ELF-1 (cell line): ENCODE measurements at places on chromosomes 16 and 17.
A peak's percentile ranks its signal among the peaks of the same experiment; 100 is the strongest.

DNA sequence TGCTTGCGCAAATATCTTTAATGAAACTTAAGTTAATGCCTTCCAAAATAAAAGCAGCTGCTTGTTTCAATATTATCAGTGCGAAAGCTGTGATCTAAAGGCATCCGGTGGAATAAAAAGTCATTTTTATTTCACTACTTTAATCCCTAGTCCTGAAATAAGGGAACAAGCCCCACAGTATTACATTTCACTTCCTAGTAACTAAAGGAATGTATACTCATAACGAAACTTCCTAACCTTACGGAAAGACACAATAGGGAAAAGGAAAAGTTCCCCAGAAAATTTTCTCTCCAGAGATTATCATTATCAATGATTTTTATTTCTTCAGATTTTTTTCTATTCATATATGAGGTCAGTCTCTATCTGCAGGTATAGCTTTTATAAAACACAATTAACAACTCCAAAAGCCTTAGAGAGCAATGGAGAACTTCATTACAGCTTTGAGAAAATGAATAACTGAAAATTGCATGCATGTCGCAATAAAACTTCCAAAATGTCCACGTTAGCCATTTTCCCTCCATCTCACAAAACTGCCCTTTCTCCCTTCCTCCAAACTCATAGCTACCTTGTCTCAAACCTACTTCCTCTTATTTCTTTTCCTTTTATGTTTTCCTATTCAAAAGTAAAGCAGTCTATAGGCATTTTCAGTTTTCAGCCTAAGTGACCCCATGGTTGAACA, 154.3 kb upstream of the MED13 start:
- no peak for DNase-seq

DNA sequence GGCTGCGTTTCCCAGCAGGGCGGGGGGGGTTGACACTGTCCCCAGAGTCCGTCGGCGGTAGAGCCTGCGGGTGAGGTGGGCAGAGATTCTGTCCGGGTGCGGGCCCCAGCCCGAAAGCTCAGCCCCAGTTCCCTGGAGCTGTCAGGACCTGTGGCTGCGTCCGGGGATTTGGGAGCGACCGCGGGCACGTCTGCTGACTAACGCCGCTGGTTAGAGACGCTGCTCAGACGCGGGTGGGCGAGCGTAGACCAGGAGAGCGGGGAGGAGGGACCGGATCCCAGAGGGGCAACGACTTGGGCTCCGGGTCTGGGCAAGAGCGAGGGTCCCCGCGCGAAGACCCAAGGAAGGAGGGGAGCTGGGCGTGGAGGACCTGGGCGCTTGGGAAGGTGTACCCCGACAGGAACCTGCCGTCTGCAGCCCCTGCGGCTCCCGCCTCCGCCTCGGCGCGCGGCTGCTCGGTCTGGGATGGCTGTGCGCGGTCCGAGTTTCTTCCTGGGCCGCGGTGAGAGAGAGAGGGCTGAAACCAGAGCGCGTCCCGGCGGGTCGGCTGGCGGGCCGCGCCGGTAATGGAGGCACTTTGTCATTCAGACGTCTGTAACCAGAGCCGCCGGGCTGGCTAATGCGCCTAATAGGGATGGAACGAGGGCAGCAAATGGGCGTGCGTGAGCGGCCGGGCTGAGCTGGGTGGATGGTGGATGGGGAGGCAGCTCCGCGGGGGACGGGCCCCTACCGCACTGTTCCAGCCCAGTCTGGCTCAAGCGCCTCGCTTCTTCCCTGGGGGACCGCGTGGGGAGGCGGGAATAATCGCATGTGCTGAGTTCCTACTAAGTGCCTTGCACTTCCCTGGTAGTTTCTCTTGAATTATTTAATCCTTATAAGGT, 2.3 kb downstream of the NGFR start:
- DNase-seq = peak; percentile 86

DNA sequence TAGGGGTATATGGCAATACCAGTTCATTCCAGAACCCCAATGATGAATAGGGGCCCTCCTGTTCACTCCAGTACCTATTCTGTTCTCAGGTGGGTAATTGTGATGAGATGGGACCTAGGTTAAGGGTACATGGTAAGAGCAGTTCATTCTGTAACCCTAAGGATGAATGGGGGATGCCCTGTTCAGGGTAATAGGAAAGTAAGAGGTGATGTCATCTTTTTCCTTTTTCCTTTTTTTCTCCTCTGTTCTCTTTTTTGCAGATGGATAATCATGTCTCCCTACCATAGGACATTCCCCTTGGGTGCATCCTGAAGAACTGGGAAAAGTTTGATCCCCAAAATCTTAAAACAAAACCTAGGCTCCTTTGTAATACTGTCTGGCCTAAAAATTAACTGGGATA, 25.0 kb upstream of the SLC6A2 start:
- DNase-seq = no peak

DNA sequence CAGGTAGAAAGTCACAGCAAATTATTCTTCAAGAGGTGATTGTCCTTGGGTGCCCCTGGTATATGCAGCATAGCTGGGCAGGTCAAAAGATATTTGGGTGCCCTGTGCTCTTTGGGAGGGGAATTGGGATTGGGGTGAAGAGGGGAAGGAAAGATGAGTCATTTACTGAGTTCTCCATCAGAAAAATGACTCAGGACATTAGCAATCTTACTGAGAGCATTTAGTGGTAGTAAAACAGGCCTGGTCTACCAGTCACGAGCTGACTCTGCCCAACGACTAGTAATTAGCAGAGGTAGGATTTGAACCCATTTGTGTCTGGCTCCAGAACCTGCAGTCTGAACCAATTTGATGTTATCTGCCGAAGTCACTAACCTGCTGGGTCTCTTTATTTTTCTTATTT, 6.0 kb upstream of the GRIN2A start:
- DNase-seq = no peak

DNA sequence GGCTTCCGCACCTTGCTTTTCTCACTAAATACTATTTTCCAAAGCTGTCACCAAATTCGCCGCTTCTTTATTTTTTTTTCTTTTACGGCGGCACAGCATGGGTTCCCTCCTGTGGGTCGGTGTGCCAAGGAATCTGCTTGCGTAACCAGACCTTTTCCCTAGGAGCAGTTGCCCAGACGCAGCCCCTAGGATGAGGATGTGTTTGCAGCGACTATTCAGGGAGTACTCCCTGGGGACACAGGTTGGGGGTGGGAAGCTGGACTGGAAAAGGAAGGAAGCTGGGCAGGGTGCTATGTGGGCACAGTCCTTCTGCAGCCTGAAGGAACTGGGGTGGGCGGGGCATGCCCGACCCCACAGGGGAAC, 49.0 kb upstream of the ZCCHC14 start:
- DNase-seq = no peak

GRCh38 chr16:68236137-68236825, 354 bp upstream of the ESRP2 start:
- peak; percentile 86 for DNase-seq

DNA sequence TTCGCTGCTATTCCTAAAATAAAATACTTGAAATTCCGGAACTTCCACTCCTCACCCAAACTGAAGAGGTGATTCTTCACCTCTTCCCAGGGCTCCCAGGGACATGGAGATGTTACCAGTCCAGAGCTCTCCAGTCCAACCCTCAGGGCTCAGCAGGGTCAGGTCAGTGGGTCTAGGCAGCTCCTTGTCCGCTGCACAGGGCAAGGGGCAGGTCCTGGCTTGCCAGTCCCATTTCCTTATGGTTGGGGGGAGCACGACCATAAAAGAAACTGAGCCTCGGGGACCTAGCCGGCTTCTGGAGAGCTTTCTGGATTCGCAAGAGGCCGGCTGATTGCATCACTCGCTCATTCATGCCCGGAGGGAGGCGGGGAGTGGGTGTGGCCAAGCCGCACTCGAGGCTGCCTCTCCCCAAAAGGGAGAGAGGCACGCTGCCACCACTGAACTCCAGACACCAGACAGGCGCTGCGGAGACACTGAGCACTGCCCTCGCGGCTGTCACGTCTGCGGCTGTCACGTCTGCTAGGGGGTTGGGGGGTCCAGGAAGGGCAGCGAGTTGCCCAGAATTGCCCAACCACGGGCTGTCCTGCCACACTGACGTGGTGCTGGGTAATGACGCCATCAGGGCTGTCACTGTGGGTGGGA, 15.8 kb downstream of the SLC7A5 start:
- DNase-seq = peak; percentile 97

DNA sequence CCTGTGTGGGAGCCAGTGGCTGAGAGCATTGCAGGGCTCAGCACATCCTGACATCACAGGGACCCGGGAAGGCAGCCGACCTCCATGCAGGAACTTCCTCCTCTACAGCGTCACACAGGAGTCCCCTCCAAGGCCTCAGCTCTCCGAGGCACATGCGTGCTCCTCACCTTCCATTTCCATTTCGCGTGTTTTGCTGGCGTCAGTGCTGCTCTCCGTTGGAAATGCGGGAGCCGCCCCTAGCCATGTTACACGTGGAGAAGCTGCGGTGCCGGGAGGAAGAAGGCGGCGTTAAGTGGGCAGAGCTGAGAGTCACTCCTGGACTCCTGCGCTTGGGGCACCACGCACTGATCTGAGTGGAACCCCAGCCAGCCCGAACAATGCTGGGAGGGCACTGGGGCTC, 25.2 kb upstream of the CRISPLD2 start:
- no peak for DNase-seq

- DNase-seq = no peak
Observed at GRCh38 chr17:1123921-1124715, 55.7 kb downstream of the ABR start.

DNA sequence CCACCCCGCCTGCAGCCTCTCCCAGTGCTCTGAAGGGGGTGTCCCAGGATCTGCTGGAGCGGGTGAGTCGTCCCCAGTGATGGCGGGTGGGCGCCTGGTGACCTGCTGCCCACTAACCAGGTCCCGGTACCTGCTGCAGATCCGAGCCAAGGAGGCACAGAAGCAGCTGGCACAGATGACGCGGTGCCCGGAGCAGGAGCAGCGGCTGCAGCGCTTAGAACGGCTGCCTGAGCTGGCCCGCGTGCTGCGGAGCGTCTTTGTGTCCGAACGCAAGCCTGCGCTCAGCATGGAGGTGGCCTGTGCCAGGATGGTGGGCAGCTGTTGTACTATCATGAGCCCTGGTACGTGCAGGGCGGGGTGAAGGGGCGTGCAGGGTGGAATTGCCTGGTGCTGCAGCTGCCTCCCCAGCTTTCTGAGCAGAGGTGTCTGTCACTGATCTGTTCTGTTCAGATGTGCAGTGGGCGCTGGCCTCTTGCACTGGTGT, 3.6 kb downstream of the CDT1 start:
- no peak for DNase-seq

GRCh38 chr17:36728030-36728991, 126.9 kb downstream of the MRM1 start:
- peak; percentile 46 for DNase-seq

DNA sequence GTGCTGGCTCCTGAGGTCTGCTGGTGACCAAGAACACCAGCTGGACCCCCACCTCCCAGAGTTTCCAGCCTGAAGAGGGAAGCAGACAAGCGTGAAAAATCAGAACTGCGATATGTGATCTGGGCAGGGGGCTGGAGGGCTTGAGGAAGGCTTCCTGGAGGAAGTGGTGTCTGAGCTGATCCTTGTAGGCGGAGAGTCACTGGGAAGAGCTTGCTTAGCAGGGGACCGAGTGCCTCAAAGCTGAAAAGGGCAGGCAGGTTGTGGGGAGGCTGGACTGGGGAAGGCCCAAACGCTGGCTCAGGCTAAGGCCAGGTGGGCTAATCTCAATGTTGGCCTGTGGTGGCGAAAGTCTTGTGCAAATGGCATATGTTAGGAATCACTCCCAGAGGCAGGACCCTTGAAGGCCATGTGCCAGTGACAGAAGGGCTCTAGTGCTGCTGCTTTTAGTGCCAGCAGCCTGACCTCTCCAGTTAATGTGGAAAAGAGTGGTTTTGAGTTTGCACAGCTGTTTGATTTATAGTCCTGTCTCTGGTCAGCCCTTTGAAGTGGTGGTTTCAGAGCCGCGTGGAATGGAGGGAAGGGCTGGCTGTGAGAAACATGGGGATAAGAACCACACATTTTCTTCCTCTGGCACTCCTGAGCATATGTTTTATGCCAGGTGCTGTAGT, 85.3 kb upstream of the LGALS9 start:
- no peak for DNase-seq
